ENCODE measurements at places on chromosomes 4 and X.

DNA sequence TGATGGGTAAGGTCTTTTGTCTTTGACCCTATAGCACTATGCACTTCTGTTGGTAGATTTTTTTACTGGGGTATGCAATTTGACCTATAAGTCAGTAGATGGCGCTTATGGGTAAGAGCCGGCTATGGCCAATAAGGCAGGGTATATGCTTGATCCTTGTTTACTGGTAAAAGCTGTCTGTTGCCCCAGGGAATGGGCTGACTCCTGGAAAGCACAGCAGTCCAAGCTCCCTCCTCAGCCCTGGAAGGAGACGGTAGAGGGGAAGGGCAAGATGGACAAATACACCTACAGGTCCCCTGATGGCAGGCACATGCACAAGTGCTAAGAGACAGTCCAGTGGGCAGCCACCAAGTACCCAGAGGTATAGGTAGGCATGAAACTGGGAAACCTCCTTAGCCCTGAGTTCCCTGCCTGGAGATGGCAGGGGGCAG is 63.7 kb downstream of the ADAMTS3 start:
- DNase-seq = no peak

GRCh38 chrX:109643687-109644086 is 18.7 kb upstream of the KCNE5 start:
- no peak for DNase-seq

- DNase-seq = no peak
These were observed 8.7 kb downstream of the GUCY2F start for GRCh38 chrX:109472939-109473735.

- no peak for DNase-seq
These were observed 639.6 kb downstream of the CCSER1 start for GRCh38 chr4:90766837-90767236.

DNA sequence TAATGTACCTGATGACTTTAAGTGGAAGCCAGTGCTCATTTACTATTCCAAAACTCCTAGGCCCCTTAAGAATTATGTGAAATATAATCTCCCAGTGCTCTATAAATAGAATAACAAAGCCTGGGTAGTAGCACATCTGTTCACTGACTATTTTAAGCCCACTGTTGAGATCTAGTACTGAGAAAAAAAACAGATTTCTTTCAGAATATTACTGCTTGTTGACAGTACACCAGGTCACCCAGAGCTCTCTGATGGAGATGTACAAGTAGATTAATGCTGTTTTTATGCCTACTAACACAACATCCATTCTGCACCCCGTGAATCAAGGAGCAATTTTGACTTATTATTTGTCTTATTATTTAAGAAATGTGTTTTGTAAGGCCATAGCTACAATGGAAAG is 75.7 kb downstream of the FAM47C start:
- DNase-seq = no peak

DNA sequence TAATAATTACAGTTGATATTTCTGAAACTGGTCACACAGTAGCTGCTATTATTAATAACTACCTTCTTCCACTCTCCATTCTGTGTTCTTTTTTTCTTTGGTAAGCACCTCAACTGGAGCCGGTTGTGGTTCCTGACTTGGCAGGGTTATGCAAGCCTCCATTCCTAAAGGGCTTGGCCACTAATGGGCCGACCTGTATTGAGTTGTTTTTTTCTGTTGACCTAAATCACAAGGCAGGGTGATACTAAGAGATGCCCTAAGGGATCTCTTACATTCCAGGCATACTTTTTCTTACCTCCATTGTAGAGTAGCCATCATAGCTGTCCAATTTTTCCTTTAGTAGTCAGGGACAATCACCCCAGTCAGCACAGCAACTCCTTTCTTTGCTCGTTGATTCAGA is 1295.8 kb upstream of the ADGRL3 start:
- no peak for DNase-seq

Data from uterus (tissue), 4 donors.